HCEC 1CT (cell line): ENCODE measurements at places on chromosomes 7 and 10.

DNA sequence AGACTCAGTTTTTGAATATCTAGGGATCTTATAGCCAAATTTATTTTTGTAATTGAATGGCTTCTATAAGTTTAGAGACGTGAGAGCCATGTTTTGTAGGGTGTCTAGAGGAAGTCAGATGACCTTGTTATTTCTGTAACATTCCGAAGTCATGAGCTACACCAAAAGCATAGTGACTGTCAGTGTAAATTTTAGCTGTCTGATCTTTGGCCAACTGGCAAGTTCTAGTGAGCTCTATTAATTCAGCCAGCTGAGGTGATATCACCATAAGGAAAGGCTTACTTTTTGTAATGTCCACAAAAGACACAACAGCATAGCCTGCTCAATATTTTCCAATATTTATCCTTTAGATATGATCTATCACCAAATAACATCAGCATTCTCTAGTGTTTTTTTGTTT, 9.9 kb upstream of the NT5C3A start:
- peak; percentile 82 for DNase-seq

DNA sequence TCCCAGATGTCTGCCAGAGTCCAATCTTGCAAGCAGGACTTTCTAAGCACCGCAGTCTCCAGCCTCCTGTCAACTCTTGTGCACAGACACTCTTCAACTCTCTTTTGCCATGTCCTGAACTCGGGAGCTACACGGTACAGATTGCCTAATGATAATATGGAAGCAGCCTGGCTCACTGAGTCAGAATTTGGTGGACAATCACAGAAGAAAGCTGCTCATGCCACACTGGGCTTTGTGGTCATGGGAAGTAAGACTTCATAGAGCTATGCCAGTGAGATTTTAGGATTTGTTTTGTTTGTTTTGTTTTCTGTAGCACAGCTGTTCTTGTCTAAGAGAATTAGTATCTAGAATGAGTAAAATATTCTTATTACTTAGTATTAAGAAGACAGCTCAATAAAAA, 144.1 kb upstream of the PRSS58 start:
- DNase-seq = no peak

DNA sequence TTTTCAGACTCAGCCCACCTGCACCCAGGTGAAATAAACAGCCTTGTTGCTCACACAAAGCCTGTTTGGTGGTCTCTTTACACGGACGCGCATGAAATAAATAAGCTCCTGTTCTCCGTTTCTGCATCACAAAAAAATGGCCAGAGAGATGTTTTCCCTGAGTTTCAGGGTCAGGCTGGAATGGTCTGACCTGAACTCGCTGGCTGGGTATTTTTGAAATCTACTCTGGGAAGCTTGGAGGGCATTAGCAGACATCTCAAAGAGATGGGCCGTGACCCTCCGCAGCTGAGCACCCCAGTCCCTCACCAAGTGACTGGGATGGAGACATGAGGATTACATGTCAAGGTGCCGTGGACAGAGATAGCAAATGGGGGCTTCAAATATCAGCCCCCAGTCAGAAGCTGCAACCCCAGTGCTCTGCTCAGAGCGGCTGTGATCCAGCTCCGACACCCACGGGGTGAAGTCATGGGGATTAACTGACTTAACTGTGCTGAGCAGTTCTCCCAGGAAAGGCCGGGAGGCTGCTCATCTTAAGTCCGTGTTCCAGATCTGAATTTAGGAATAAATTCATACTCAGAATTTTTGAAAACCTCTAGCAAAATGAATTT, 22.3 kb downstream of the CALML5 start:
- DNase-seq = peak; percentile 19

- peak; percentile 20 for DNase-seq
Observed at GRCh38 chr7:20744954-20745446, 41.7 kb downstream of the SP8 start.

- DNase-seq = no peak
Observed at GRCh38 chr10:18162021-18162627, 21.9 kb downstream of the CACNB2 start.

GRCh38 chr7:114073701-114074100, 154.9 kb upstream of the PPP1R3A start:
- DNase-seq = peak; percentile 7

GRCh38 chr10:88271761-88272543, 311.2 kb downstream of the RNLS start:
- DNase-seq = peak; percentile 36

DNA sequence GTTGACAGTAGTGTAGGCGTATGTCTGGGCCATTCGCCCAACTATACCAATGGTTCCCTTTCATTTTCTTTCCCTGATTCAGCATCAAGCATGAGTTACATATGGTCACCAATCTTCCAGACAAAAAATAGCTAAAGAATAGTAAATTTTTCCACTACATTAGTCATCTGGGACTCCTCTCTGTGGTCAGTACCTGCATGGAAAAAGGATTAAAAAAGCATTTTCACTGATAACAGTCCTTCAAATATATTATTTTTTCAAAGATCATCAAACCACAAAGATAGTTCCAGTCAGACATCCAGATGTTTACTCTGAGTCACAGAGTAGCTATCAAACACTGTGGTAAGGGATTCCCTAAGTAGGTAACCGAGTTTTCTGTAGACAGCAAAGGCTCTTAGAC, 302.6 kb upstream of the SEMA3D start:
- DNase-seq = peak; percentile 90

DNA sequence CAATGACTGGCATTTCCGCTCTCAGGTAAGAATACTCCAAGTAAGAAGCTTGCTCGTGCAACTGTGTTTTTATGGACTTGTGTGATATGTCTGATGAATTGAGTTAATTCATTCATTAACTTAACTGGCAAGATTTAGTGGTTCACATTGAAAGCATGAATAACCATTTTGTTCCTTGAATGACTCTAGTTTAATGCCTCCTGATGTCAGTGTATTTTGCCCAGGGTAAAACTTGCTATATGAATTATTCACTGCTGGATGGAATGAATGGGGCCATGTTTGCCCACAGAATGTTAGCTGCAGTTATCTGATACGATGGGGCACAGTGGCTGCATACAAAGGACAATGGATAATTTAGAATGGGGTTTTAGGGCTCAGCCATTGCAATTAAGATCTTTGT, 124.1 kb downstream of the ZNF365 start:
- no peak for DNase-seq
